Fibroblast of skin of right biceps (primary cell): ENCODE measurements at places on chromosomes 6 and 20.

DNA sequence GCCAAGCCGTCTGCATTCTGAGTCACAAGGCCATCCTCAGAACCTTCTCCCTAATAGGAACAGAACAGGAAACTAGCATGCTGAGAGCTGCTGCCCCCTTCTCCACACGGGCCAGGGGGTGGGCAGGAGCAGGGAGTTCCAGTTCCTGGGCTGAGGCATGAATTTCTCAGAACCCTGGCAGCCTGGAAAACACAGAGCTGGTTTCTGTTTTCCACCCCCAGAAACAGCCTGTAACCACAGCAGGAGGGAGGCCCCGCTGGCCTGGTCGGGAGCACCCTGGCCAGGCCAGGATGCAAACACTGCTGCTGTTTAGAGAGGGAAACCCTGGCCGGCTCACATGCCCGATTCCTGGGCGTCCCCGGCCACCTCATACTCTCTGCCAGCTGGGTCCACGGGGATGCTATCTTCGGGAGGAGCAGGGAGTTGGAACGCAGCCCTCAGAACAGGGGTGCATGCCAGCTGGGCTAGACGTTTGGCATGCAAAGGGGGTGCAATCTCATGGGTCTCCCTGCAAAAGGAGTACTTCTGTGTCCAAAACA lies 130.1 kb downstream of the NFATC2 start:
- DNase-seq, result peak; percentile 51

DNA sequence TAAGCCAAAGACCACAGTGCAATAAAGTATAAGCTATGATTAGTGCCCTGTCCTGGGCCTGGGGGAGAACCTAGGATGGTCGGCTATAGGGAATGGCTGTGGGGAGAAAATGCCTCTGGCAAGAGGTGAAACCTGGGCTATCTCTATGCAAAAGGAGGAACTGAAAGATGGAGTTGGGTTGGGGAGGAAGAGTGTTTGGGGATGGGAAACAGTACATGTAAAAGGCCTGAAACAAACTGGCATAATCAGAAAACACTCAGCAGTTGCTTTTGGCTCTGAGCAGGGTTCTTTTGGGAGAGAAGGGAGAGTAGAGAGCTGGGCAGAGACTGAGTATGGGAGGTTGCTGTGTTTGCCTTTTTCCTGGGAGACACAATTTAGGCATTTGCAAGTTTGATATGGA lies 31.9 kb upstream of the FUCA2 start:
- DNase-seq, result no peak

GRCh38 chr6:41302638-41303037 lies 16.2 kb upstream of the TREM1 start:
- no peak for DNase-seq

- peak; percentile 80 for DNase-seq
These were observed at the start of gene TRIM39 for GRCh38 chr6:30326526-30327231. Gene TRIM39 (plus strand): TSS chr6:30326927. CDS start chr6:30329318, 2,391 bp downstream.

DNA sequence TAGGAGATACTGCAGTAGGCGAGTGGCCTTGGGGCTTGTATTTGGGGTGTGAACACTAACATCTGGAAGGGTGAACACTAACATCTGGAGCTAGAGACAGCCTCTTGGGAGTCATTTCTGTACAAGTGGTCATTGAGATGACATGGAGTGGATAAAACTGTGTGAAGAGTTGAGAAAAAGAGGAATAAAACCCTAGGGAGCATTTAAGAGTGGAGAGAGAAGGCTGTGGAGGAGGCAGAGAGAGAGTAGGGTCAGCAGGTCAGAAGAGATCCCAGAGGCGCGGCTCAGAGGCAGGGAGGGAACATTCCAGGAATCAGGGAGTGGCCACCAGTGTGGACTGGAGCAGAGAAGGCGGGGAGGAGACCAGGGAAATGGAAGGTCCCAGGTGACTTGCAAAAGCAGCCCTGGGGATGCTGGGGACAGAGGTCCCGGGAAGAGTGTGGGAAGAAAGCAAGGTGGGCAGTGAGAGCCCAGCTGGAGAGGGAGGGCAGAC lies 202.0 kb upstream of the RNF24 start:
- no peak for DNase-seq

- DNase-seq, result no peak
These were observed 8.5 kb upstream of the KIAA1755 start for GRCh38 chr20:38269040-38269439.

DNA sequence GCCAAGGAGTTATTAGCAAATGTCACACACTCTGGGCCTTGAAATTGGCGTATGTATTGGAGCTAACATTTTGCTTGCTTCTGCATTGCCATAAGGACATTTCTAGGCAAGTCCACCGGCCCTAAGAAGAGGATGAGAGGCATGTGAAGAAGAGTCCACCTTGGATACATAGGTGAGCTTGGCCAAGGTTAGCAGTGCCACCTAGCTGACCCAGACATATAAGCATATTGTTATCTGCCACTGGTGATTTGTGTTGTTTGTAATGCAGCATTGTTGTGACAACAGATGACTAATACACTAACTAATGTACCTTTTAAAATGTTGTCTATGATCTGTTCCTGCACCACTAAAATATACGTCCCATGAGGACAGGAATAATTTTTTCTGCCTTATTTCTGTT lies 24.8 kb upstream of the HLA-DQA2 start:
- no peak for DNase-seq

- no peak for DNase-seq
These were observed 62.6 kb downstream of the CBFA2T2 start for GRCh38 chr20:33552519-33552918.

- peak; percentile 96 for DNase-seq
These were observed 18.3 kb downstream of the HMGN4 start for GRCh38 chr6:26556263-26557070.

GRCh38 chr6:137871831-137872454 lies 4.9 kb downstream of the TNFAIP3 start:
- peak; percentile 82 for DNase-seq

DNA sequence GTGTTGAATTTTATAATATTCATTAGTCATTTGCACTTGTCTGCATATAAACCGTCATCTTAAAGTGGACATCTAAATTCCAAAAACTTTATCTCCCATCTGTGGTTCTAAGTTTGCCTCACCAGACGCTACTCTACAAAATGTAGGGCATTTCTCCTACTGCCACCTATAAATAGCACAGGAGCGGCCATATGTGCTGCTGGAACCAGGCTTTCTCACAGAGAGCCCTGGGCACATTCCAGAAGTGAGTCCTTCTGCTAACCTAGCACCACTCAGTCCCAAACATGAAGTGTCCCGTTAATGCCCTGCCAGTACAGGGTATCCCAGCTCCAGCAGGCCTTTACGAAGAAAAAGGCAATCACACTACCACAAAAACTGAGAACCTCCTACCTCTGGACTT lies 153.7 kb downstream of the TMEM242 start:
- DNase-seq, result peak; percentile 18

DNA sequence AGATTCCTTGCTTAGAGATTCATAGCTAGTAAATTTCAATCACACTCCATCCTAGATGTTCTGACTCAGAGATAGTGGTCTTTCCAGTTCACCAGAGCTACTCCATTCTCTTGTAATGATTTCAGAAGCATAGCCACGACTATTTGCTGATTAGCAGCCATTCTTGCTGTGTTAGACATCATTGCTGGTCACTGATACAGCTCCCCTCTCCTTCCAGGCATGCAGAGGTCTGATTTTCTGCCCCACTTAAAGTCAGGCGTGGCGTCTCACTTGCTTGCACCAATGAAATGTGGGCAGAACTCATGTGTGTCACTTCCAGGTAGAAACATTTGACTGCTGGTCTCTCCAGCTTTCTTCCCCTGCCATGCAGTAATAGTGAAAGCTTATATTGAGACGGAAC lies 168.9 kb upstream of the JARID2 start:
- peak; percentile 20 for DNase-seq

GRCh38 chr6:27795697-27796494 lies 116.3 kb downstream of the OR2B2 start:
- DNase-seq, result peak; percentile 88

DNA sequence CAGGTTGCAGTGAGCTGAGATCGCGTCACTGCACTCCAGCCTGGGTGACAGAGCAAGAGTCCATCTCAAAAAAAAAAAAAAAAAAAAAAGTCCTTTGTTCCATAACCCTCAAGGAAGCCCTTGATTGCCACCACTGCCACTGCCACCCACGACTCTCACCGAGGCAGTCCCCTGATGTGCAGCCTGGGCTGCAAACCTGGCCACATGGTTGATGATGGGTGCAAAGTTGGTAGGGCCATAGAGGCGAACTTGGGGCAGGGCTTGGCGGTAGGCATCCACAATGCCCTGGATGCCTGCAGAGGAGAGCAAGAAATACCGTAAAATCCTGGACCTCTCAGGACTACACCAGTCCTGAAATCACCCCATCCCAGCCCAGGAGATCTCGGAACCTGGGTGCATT lies 11.5 kb downstream of the SPAG4 start:
- DNase-seq, result no peak

GRCh38 chr6:154569156-154569862 lies 58.8 kb upstream of the CNKSR3 start:
- DNase-seq, result no peak

- no peak for DNase-seq
These were observed 55.7 kb downstream of the MAFB start for GRCh38 chr20:40633123-40633850.
